ENCODE measurements at places on chromosomes 5 and 9.

DNA sequence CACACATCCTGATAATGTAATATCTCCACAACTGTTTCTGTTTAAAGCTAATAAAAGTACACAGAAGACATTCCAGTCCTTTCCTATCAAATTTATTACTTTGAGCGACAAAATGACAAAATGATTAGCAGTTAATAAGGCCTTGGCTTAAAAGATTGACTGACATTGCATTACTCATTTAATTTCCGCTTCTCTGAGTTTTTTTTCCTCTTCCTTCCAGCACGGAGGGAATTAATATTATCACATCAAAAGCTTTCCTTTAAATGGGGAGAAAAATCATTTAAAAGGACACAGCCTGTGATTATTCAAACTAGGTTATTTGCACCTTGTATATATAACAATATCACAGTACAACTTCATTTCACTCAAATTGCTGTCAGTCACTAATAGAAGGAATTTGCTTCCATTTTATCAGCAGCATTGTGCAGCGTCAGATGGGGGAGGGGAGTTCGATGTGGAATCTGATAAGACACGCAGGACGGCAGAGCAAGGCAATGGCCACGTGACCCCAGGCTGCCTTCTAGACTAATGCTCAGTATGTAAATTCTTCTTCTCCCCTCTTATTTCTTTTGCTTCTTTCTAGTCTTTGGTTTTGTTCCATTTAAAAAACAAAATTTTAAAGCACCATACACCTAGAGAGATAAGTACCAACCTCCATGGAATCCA lies 400.5 kb downstream of the IRX1 start:
- DNase-seq, result no peak

DNA sequence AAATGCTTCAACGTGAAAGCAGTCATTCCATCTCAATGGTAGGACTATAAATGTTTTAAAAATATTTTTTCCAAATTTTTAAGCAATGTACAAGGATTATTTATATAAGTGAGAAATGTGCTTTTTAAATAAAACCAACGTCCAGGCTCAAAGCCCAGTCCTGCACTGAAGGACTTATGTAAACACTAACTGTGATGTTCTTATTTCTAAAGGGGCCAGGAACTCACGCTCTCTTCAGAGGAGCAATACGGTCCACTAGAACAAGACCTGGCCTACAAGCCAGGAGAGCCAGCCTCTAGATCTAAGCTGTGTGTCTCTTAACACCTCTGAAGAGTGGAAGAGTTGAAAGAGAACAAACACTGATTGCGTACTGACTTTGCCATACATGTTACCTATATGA lies 12.1 kb downstream of the TTLL11 start:
- DNase-seq, result peak; percentile 84

GRCh38 chr9:89801742-89802670 lies 197.2 kb downstream of the GADD45G start:
- DNase-seq, result no peak

GRCh38 chr9:90569511-90569910 lies 73.1 kb downstream of the DIRAS2 start:
- DNase-seq, result no peak

DNA sequence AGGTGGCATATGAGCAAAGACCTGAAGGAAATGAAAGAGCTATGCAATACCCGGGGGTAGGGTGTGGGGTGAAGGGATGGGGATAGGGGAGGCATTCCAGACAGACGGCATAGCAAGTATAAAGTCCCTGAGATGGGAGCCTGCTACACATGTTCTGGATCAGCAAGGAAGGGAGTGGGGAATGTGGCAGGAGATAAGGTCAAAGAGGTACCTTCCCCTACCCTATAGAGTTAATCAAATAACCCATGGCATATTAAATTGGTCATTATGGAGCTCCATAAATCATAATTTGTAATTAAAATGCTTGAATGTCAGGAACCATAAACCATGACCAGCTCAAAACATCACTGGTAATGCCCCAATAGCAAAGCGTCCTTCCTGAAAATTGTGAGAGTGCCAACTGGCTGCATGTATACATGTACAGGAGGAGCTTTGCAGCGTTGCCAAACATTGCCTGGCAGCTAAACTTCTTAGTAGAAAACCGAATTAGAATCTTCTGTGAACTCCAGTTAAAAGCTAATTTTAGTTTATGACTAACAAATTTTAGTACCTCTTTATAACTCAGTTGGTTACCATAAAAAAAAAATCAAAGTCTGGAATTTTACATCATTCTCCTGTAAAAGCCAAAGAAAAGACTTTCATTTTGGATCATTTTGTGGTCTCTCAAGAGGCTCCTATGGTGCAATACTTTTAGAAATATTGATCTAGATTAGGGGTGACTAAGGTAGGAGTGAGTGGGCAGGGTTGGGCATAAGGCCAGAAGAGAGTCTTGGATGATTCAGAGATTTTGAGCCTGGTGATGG lies 4.7 kb downstream of the DNAI1 start:
- peak; percentile 60 for DNase-seq

- no peak for DNase-seq
These were observed 39.6 kb upstream of the SH3PXD2B start for GRCh38 chr5:172493906-172494305.

GRCh38 chr5:95993266-95993665 lies 31.6 kb upstream of the ELL2 start:
- DNase-seq, result no peak

DNA sequence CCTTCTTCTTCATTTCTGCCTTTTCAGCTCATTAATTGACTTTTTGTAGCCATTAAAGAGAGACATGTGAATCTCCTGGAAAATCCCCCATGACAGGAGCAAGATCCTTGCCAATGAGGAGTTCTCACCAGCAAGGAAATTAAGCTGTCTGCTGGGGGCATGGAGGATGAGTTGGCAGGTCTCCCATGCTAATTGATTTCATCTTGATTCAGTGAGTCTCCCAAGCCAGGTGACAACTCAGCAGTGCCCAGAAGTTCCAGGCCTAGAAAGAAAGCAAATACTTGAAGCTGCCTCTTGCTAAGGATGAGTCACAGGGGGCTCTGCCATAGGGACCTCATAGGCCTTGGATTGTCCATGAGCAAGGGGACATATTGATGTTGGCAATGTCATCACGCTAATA lies 30.0 kb upstream of the ADRA1B start:
- DNase-seq, result no peak

- DNase-seq, result no peak
These were observed 196.6 kb downstream of the PTTG1 start for GRCh38 chr5:160618286-160618685.

DNA sequence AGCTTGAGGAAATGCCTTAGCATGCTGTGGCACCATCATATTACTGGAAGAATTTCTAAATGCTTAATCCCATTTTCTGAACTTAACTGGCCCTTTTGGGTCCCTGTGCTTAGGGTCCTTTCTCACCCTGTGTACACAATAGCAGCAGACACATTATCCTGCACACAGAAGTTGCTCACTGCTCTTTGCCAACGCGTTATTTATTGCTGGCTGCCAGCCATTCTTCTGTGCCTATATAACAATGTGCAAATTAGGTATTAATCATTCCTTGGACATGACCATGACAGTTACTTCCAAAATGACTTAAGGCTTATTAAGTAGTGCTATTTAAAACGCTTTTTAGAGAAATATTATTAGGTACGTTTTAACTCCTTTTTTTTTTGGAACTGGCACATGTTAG lies 134.7 kb downstream of the FBN2 start:
- no peak for DNase-seq

GRCh38 chr5:72224946-72225463 lies 95.0 kb downstream of the MRPS27 start:
- peak; percentile 71 for DNase-seq

DNA sequence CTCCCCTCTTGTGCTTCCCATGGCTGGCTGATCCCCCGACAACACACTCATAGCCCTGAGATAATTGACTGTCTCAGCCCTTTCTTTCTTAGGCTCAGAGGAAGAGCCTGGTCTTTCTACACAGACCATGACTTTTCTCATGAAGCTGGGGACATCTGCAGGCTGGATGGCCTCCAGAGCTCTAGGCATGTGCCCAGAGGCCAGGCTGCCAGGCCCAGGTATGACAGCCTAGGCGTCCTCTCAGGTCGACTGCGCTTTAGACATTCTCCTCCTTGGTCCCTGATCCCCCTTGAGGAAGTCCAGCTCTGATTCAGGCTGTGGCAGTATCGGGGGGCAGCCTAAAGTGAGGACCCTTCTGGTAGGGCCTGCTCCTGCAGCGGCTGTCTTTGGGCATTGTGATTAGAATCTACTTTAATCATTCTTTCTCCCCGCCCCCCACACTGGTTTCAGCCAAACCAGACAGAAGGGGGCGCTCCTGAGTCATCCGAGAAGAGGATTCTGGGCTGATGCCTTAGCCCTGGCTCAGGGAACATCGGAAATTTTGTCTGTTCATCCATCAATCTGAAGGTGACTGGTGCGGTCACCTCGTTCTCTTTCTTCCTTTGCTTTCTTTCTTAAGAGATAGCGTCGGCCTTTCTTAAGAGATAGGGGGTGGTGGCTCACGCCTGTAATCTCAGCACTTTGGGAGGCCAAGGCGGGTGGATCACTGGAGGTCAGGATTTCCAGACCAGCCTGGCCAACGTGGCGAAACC lies 66.5 kb upstream of the HSPA9 start:
- peak; percentile 60 for DNase-seq

DNA sequence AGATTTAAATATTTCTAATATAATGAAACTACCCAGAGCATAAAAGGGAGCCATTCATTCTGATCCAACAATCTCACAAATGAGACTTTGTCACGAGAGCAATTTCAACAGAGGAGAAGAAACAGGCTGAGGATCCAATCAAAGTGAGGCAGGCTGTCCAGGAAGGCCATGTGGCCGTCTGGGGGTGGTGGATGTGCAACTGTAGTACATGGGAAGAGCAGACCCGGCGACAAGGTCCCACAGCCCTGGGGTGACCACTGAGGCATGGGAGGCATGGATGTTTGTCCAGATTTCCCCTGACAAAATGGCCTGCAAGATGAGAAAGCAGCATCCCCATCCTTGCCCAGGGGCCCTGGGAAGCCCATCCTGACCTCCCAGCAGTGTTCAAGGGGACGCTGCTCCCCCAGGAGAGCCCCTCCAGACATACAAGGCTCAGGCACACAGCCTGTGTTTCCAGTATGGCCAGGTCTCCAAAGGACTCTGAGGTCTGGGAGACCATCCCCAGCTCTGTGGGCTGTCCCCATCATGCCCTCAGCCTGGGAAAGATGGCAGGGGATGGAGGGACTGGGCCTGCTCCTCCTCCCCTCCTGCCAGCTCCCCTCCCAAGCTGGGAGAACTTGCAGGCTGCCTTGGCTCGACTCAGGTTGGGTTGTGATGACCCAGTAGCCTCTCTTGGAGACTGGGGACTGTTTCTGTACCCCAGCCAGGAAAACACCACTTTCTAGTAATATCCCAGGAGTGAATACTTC lies 27.5 kb upstream of the FCN2 start:
- no peak for DNase-seq

- peak; percentile 39 for DNase-seq
These were observed 2.0 kb upstream of the PHPT1 start for GRCh38 chr9:136847088-136847825.

DNA sequence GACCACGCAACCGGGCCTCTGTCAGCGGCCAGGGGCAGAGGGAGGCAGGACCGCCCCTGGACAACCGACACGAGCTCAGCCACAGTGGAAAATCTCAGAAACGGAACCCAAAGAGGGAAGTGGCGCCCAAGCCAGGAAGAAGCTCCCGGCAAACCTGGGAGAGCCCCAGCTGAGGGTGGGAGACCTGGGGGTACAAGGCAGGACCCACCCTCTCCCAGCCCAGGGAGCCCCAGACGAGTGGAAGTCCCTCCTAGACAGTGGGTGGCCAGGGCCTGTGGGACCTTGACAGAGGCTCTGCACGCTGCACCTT lies 3.0 kb downstream of the SLC12A7 start:
- no peak for DNase-seq

- DNase-seq, result no peak
These were observed 887 bp upstream of the PDE8B start for GRCh38 chr5:77209495-77210090.

DNA sequence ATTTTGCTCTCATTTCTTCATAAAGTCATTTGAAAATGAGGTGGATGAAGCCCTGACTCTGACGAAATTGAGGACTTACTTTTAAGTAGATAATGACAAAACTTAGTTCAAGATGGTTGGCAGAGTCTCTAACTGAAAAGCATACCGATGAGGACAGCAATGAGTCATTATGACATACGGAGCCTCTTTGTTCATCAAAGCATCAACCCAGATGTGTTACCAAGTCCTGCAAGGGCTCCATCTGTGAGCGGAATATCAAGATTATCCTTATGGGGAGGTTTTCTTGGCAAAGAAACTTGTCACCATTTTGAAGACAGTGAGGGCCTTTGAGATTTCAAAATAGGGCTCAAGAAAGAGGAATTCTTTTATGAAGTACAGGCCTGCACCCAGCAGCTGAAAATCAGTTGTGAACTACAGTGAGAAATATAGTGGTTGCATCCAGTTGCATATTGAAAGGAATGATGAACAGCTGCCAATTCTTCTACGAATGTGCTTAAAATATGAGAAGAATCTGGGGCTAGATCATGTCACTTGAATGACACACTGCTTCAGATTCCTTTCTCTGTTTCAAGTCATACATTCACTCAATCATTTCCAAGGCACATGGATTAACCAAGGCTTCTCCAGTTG lies 86.6 kb upstream of the SLC24A2 start:
- DNase-seq, result no peak

- no peak for DNase-seq
These were observed 7.8 kb downstream of the DNAJB5 start for GRCh38 chr9:34997379-34997781.

DNA sequence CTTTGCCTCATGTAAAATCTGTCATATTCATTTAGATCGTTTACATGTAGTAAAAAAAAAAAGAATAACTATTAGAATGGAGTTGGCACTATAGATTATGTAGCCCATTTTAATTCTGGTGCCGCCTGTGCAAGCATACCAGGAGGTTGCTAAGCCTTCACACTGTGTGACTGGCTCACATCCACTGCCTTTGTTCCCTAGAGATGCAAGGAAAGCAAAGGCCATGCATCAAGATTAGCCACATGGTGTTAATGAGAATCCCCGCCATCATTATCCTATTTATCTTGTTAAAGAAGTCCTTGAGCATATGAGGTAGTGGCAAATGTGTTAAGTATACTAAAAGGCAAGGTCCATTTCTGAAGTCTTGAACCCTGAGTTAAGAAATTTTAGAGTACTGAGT lies 279.6 kb downstream of the RFX3 start:
- no peak for DNase-seq

GRCh38 chr5:157578079-157578780 lies 2.7 kb upstream of the ADAM19 start:
- DNase-seq, result no peak

GRCh38 chr9:133333566-133333965 lies 2.4 kb downstream of the SURF6 start:
- no peak for DNase-seq

DNA sequence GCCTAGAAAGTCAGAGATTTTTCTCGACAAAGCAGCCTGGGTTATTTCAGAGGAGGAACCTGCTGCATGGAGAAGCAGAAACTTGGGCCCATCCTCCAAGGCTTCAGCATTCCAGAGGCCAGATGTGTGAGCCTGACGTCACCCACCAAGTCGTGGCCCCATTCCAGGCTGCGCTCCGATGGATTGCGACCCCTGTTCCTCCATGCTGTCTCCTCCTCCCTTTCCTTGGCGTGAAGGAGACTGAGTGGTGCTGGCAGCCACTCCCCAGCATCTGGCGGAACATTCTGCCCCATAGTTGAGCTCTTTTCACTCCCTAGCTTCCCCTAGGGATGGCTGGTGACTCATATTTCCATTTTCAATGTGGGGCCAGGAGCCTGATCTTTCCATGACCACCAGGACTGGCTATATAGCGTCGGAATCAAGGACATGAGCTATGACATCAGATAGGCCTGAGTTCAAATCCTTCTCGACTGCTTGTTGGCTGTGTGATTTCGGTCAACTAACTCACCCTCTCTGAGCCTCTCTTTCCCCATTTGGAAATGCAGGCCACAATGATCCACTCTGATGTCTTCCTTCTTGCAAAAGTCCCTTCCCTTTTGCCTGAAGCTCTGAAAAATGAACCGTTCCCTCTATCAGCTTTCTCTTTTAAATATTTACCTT lies 24.5 kb upstream of the DUSP1 start:
- DNase-seq, result peak; percentile 99
